Stimulated activated CD8-positive, alpha-beta memory T cell treated with anti-CD3 and anti-CD28 coated beads, Interleukin-7, amount 100 ng/mL, for 4 hours (primary cell): ENCODE measurements at places on chromosomes 13 and 19.

- DNase-seq = no peak
These were observed 62.7 kb downstream of the F2RL3 start for GRCh38 chr19:16951529-16951928.

GRCh38 chr13:103066781-103067345 lies 646 bp upstream of the SLC10A2 start:
- no peak for DNase-seq

GRCh38 chr19:11078893-11079292 lies 10.4 kb upstream of the LDLR start:
- no peak for DNase-seq

DNA sequence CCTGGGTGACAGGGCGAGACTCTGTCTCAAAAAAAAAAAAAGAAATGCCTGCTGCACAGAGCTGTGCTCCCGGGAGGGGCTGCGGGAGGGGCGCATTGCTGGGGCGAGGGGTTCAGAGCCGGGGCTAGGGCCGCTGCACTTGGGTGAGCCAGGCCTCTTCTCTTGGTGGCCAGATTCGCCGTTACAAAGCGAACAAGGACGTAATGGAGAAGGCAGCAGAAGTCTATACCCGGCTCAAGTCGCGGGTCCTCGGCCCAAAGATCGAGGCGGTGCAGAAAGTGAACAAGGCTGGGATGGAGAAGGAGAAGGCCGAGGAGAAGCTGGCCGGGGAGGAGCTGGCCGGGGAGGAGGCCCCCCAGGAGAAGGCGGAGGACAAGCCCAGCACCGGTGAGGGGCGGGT lies 19.0 kb downstream of the PLIN4 start:
- no peak for DNase-seq

- DNase-seq = no peak
These were observed 23.6 kb upstream of the NDFIP2 start for GRCh38 chr13:79457390-79457789.

DNA sequence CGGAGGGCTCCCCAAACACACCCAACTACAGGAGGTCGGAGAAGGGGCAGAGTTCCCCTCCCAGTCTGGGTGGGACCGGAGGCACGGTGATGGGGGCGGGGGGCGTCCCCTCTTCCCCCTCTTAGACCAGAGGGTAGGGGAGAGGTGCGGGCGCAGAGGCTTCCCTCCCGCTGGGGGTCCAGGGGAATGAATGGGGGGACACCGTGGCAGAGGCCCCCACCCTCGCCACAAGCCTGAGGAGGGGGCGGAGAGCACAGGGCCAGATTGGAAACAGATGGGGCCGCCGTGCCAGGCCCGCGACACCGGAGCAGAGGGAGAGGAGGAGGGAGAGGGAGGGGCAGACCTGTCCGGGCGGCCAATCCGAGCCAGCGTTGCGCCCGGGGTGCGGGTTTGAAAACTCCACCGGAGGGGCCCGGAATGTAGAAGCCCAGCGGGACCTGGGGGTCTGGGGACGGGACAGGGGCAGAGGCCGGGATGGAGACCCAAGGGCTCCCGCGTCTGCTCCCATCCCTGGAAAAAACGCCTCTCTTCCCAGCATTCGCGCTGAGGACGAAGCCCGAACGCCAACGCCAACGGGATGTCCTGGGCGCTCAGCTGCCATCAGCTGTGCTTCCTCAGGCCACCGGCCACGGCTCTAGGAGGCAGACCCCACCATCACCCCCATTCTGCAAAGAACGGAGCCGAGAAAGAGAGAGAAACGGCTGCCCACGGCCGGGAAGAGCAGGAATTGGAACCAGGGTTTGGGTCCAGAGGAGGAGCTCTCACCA lies 46.8 kb downstream of the PTPRS start:
- no peak for DNase-seq

DNA sequence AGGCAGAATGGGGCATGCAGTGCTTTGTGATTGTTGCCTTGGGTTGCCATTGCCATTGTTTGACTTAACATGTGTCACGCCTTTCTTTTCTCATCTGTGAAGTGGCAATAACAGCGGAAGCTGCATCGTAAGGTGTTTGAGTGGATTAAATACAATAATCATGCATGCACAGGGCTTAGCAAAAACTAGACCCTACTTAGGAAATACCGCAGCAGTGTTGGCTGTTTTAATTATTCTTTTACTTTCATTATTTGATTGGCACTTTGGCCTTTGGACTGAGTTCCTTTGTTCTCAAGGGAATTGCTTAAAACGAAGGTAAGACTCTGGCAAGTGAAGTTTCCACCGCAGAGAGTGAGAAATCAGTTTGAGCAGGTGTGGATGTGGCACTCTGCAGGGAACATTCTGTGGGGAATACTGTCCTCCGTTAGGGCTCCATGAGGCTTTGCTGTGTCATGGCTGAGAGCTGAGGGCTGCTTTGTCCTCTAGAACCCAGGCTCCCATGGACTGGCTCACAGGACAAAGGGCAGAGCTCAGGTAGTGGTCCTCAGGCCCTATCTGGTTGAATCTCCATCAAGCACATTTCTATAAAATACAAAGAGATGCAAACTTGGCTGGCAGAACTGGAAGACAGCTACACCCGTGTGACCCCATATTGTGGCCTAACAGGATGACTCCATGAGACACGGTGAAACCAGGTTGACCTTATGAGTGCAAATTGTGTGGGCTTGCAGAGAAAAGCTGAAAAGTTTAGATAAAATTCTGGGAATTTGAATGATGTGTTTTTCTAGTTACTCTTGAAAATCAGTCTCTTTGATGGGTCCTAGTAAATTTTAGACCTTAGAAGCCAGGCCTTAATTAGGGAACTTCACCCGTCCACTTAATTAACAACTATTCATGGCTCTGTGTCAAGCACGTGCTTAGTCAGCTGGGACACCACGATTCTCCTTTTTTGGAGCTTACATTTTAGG lies 407.2 kb downstream of the KCNRG start:
- no peak for DNase-seq

DNA sequence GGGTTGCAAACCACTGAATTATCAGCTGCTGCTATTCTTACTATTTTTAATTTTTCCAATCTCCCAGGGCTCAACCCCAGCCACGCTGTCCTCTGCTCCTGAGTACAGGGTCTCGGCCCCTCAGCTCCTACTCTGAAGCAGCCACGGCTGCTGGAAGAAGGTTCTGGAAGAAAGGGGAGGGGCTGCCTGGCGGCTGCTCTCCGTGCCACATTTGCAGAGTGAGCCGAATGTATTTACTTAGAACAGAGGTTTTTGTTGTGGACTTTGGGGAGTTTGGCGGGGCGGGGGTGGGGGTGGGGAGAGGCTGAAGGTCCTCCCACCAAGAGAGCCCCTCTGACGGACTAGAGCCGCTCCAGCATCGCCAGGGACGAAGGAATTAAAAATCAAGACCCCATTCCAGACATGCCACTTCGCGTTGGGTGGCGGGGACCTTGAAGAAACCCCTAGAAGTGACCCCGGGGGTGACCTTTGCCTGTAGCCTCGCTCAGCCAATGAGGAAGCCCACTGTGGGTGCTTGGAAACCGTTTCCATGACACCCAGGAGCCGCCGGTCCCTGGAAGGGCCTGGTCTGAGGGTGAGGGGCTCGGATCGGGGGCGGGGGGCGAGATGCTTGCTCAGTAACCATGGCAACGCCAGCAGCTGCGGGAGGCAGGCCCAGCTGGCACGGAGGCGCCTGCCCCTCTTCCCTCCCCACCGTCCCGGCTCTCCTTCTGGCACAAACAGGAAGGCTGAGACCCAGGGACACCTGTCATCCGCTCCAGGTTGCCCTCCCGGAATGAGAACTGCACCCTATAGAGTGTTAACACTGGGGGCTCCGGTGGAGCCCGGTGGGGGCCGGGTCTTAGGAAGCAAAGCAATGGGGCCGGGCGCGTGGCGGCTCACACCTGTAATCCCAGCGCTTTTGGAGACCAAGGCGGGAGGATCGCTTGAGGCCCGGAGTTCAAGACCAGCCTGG lies 54.2 kb upstream of the PTPRS start:
- DNase-seq = no peak

DNA sequence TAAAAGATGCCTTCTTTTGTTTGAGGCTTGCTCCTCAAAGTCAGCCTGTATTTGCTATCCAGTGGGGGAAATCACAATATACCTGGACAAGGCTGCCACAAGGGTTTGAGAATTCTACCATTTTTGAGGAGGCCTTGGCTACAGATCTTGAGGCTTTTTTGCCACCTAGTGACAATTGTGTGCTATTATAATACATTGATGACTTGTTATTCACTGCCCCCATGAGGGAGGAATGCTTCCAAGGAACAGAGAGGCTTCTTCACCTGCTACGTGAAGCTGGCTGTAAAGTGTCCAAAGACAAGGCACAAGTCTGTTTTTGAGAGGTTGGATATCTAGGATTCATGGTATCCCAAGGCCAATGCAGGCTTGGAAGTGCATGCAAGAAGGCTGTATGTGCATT lies 72.5 kb downstream of the ZNF708 start:
- no peak for DNase-seq

DNA sequence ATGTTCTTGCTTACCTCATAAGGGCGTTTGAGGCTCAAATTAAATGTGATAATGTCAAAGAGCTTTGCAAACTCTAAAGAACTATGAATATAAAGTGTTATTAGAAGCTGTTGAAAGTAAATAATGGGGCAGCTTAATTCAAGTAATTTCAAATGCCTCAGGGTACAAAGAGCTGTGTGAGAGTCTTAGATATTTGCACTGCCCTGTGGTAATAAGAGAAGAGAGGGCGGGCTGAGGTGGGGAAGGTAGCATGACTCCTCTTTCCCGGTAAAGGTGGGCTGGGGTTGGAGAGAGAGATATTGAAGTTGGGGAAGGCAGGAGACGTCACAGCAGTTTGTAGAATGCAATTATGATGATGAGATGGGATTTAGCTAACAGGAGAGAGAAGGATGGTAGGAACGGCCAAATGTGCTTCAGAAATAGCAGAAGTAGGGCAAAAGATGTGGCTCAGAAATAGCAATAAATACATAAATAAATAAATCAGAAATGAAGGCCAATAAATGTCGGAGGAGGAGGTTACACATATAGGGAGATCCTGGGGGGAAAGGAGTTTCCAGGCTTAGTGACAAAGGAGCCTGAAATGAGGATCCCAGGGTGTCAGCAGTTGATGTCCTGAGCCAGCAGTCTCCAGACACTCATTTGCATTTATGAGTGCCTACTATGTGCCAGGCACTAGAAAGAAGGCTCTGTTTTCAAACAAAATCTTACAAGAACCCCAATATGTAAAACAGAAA lies 35.7 kb upstream of the RCBTB2 start:
- no peak for DNase-seq

- DNase-seq = no peak
These were observed 16.2 kb downstream of the ARGLU1 start for GRCh38 chr13:106551751-106552150.

DNA sequence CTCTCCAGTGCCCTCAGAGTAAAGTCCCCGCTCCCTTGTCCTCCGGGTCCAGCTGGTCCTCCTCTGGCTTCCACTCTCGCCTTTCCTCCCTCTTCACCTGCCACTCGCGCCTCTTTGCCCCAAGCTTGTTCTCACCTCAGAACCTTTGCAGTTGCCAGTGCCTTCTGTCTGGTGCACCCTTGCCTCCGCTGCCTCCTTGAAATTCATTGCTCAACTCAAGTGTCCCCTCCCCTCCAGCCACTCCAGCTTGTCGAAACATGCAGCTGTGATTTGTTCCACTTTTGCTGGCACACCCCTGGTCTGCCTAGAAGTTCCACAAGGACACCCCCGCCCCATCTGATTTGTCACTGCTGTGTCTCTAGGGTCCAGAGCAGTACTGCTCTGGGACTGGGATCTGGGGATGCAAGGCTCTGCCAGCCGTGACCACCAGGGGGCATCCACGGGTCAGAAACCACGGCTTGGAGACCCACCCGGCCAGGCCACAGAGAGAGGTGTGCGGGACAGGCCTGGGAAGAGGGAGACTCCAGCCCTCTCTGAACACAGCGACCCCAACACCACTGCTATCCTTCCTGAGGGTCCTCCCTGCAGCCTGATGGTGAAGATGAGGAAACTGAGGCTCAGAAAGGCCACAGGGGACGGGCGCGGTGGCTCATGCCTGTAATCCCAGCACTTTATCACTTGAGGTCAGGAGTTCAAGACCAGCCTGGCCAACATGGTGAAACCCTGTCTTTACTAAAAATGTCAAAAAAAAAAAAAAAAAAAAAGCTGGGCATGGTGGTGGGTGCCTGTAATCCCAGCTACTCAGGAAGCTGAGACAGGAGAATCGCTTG lies 49.9 kb downstream of the AP1M1 start:
- peak; percentile 62 for DNase-seq

DNA sequence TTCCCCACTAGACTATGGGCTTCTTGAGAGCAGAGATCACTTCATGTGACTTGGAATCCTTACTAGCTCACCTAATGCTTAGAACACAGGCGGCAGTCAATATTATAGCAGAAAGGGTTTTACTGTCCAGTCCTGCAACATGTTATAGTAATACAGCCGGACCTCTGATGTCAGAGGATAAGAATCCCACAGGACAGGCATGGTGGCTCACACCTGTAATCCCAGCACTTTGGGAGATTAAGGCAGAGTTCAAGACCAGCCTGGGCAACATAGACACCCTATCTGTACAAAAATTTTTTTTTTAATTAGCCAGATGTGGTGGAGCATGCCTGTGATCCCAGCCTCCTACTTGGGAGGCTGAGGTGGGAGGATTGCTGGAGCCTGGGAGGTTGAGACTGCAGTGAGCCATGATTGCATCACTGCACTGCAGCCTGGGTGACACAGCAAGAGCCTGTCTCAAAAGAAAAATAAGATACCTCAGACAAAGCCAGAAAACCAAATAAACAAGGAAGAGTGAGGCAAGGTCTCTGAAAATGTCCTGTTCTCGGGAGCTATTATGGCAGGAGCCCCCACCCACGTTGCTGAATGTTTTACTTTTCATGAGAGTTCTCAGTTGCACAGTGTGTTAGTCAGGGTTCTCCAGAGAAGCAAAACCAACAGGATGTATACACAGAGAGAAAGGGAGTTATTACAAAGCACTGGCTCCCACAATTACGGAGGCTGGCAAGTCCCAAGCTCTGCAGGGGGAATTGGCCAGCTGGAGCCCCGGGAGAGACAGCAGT lies 100.8 kb downstream of the UBL3 start:
- no peak for DNase-seq

GRCh38 chr13:28575200-28575599 lies 80.3 kb upstream of the FLT1 start:
- DNase-seq = no peak

GRCh38 chr19:29768166-29768565 lies 43.6 kb upstream of the CCNE1 start:
- no peak for DNase-seq

DNA sequence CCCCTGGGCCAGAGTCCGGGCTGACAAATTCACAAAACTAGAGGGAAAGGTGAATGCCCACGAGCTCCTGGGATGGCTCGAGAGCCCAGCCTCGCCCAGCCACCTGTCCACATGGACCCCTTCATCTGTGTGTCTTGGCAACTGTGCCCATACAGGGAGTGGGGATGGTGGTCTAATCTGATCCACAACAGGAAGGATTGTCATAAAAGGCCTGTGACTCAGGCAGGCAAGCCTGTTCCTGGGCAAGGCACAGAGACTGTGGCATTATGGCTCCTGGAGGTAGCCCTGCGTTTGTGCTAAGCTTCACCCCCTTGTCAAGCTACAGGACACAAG lies 20.0 kb downstream of the CAPS start:
- DNase-seq = no peak
